GM18507 (cell line): ENCODE measurements at places on chromosomes 6 and 20.

DNA sequence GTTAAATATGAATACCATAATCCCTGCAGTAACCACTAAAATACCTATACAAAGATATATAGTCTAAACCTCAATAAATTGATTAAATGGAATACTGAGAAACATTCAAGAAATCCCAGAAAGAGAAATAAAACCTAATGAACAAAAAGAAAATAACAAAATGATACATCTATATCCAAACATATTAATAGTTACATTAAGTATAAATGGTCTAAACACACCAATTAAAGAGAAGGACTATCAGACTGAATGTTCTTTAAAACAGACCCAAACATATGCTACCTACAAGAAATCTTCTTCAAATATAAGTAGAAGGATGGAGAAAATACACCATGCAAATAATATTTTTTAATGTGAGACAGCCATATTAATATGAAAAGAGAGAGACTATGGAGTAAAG is 22.0 kb downstream of the NINL start:
- no peak for DNase-seq

DNA sequence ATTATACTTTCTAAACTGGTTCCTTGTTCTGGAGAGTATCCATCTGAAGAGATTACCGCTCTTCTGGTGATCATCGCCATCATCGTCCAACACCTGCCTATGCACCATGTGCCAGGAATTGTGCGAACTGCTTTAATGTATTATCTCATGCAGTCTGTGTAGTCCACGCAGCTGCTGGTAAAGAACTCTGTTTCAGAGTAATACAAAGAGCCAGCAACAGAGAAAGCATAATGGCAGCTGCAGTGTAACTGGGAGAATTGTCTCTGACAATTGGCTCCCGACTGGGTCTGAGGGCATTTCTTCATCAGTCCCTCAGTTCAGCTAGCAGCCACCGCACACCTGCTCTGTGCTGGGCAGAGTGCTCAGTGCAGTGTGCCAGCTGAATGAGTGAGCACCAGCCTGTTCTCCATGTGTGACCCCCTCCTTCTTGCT is 383.4 kb downstream of the GRIK2 start:
- DNase-seq: no peak

- DNase-seq: no peak
Measured at GRCh38 chr6:78025502-78025901, 372.7 kb downstream of the MEI4 start.

DNA sequence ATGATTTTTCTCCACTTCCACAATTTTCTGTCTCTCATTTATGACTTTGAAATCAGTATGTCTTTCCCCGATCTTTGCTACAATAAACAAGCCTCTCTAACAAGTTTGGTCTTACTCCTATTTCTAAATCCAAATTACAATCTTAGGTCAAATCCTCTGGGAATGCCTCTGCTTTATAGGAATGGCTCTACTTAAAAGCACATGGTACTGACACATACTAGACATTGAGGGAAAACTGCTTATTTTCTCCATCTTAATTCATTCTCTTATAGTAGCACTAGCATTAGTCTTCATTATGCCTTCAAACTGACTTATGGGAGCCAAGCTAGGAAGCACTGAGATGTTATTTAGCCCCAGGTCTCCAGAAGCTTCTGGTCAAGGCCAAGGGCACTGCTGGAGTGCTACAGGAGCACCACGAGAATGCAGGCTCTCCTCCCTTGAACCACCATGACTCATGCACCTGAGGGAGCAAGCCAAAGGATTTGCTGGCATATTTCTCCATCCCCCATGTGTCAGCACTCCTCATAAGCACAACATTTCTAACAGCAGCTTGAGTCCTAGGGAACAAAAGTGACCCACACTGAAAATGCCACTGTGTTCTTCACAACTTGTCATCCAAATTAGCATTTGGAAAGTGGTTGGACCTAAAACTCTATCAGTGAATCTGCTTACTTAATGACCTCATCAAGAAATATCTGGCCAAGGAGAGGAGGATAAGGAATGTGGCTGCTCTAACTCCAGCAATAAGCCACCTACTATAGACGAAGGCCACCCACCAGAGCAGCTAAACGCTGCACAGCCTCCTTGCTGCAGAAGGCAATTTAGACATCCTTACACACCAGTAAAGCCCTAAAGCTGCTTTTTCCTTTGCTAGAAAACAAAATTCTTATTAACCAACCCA is 156.8 kb upstream of the KCNQ5 start:
- no peak for DNase-seq

- no peak for DNase-seq
Measured at GRCh38 chr6:84582997-84583396, 181.4 kb downstream of the TBX18 start.

DNA sequence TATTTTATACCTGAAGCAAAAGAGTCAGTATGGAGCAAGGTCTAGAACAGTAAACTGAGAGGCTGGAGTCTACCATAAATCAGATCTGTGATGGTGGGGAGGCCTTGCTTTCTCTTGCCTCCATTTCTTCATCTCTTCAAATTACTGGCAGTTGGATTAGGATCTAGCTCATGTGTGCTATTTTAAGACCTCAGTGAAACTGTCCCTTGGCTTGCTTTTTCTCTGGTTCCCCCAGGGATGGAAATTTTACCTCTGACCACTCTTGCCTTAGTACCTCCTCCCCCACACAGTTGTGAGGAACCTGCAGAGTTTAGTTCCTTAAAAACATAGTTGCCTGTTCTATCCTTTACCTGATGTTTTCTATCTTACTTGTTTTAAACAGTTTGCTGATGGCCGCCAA is 8.5 kb downstream of the TMEM14B start:
- DNase-seq: no peak

- DNase-seq: no peak
Measured at GRCh38 chr6:87817183-87817582, 115.2 kb upstream of the AKIRIN2 start.

- no peak for DNase-seq
Measured at GRCh38 chr6:56002336-56002735, 126.9 kb upstream of the BMP5 start.

DNA sequence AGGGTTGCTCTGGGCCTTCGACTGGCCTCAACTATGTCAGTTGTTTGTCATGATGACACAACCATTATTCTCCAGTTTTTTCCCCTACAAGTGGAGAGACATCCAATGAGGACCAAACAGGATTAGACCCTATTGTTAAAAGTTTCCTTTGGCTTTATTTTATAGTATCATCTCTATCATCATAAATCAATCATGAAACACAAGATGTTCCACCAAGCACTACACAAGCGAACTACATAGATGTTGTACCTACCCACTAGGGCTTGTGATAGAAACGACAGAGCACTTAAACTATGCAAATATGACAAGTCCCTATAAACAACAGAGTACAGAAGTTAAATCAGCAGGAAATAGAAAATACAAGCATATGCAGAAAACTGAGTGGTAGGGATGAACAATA is 422.5 kb upstream of the MARCKS start:
- DNase-seq: no peak

- no peak for DNase-seq
Measured at GRCh38 chr6:73508776-73509175, 12.1 kb downstream of the EEF1A1 start.

DNA sequence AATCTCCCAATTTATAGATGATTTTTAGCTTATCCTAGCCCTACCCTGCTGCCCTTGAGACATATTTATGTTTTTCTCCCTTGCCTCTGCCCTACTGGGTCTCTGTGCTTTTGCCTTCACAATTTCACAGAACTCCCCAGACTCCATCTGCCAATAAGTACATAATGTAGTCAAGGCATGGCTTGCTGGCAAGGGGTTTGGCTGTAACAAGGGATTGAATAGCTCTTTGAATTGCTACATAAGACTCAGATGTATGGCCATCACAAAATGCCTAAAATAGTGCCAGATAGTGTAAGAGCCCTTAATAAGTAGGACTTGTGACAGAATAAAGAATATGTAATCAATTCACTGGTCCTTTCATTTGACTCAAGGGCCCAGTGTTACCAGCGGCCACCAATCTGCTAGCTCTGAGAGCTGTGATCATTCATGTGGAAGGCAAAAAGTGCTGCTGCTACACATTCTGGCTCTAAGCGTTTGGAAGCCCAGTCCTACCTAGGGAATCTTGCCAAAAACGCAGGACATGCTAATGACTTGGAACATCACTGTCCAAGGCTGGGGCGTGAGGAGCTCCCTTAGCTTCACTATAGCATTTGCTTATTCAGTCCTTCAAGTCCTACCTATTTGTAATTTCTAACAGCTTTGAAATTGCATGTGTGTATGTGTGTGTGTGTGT is 20.5 kb downstream of the CLVS2 start:
- no peak for DNase-seq

- no peak for DNase-seq
Measured at GRCh38 chr20:37303637-37304036, 14.2 kb downstream of the MANBAL start.

- no peak for DNase-seq
Measured at GRCh38 chr6:36071714-36072113, 44.1 kb downstream of the MAPK14 start.

- DNase-seq: no peak
Measured at GRCh38 chr6:111110036-111110435, 22.7 kb downstream of the SLC16A10 start.

GRCh38 chr20:40265825-40266533 is 423.1 kb downstream of the MAFB start:
- DNase-seq: no peak

- no peak for DNase-seq
Measured at GRCh38 chr6:159110013-159110412, 59.2 kb upstream of the FNDC1 start.

DNA sequence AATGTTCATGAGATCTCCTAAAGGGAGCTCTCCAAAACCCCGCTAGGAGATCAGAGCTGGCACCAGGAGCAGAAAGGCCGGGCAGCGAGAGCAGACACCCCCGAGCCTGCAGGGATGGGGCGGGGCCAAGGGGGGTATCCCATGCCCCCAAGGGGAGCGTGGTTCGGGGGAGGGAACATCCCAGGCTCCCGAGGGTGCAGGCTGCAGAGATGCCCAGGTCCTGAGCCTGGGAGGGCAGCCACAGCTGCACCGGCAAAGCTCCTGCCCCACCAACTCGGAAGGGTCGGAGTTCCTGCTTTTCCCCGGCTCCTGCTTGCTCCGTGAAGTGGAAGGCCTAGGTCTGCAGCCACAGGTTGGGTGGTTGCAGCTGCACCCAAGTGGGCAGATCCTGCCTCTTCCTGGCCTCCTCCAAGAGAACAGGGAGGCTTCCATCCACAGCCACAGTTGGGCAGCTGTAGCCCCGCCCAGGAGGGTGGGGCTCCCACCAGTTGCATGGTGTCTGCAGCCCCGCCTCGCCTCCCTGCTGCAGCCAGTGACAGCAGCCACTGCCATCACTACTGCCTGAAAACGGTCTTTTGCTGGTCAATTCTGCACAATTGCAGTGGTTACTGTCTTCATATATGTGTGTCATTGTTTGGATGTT is 13.4 kb upstream of the GMNN start:
- no peak for DNase-seq

- no peak for DNase-seq
Measured at GRCh38 chr20:31562241-31562640, 42.8 kb upstream of the ID1 start.

GRCh38 chr6:14849185-14849584 is 396.7 kb upstream of the JARID2 start:
- no peak for DNase-seq

GRCh38 chr20:51639206-51639832 is 96.8 kb upstream of the NFATC2 start:
- no peak for DNase-seq

DNA sequence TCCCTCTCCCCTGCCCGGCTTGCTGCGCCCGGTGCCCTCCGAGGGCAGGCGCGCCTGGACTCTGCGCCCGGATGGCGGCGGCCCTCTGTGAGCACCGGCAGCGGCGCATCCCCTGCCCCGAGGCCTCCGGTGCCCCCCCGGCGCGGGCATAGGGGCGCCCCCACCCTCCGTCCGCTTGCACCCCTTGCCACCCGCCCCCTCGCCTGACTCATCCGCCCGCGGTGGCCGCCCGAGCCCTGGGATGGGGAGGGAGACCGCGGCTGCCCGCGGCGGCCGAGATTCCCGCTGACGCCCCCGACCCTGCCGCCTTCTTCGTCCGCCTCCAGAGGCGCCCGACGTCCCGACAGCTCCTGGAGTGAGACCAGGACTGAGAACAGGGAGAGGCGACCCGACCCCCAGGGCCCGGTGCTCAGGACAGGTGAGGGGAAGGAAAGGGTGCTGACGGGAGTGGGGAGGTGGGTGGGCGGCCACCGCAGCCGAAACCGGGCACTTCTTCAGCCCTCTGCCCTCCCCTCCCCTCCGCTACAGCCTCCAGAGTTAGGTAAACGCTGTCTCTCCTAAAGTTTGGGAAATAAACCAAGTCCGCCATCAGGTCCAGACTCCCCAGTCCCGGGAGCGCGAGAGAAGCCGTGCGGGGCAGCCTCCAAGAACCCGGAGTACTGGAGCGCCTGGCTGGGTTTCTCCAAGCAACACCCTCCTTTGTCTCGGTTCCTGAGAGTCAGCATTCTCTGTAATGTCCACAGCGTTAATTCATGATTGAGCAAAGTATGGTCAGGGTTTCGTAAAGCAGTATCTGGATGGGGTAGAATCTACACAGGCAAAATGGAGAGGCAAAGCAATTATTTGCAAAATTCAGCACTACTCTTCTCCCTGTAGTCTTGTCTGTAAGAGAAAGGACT is 539 bp downstream of the TMEM200A start:
- no peak for DNase-seq

- no peak for DNase-seq
Measured at GRCh38 chr20:8126841-8127378, 5.2 kb upstream of the PLCB1 start.

DNA sequence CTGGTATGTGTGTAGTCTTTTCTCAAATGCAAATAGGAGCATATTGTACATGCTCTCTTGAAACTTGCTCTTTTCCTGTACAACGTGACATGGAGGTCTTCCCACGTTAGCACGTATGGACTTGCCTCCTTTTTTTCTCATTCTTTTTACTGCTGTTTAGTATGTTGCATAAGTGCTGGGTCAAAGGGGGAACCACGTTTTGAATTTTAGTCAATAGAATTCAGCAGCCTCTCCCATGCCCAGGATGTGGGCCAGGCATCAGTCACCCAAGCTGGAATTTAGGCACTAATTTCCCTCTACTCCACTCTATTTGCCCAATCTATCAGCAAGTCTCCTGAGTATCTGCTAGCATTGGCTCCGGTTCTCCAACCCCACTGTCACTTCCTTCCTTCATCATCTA is 41.5 kb upstream of the RNF24 start:
- no peak for DNase-seq

GRCh38 chr6:34247481-34248197 is 1.2 kb downstream of the SMIM29 start:
- no peak for DNase-seq

DNA sequence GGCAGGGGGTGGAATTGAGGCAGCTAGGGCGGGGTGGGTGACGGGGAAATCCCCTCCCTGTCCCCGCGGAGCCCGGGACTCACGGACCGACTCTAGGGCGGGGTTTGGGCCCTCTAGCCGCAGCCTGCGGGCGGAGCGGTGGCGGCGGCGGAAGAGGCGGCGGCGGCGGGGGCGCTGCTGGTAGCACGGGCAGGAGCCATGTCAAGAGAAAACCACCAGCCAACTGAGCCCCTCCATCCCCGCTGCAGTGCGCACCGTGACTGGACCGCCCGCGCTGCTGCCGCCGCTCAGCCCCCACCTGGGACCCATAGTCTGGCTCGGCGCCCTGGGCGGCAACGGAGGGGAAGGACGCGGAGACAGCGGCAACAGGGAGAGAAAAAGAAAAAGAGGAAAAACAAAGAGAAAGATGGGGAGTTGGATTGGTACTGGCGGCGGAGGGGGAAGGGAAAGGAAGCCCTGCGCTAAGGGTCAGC is 1.2 kb upstream of the C6orf62 start:
- DNase-seq: no peak
